ENCODE measurements at places on chromosomes 13 and 19.
A peak's percentile ranks its signal among the peaks of the same experiment; 100 is the strongest.

- no peak for DNase-seq
Observed at GRCh38 chr13:42119875-42120274, 71.4 kb downstream of the DGKH start.

DNA sequence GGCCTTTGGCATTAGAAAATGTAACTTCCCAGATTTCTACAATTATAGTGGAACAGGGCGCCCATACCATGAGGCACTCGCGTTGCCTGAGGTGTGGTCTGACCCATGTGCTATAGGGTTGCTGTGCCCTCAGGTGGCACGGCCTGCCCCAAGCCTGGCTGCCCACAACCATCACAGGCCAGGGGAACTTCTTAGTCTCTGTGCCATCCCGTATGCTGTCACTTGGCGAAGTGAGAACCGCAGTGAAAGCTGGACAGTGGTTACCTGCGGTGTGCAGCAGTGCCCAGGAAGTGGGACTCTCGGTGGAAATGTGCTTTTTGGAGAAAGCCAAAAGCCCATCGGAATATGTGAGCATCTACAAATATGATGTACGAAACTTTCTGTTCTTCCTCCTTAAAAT lies 88.2 kb upstream of the GPR183 start:
- DNase-seq = no peak

DNA sequence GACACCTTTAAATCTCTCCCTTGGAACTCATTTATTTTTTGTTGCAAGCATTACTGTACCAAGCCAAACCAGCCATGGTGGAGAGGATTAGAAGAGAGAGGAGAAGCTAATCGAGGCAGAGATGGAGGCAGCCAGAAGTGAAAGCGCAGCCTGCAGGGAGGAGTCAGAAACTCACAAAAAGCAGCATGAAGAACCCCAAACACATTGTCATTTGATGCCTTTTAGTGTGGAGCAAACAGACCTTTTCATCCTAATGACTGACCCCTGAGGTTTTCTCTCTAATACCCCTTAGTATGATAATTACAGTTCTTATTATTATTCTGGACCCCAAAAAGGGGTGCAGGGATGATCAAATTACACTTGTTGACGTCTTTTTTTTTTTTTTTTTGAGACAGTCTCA lies 62.5 kb downstream of the TNFRSF19 start:
- no peak for DNase-seq

DNA sequence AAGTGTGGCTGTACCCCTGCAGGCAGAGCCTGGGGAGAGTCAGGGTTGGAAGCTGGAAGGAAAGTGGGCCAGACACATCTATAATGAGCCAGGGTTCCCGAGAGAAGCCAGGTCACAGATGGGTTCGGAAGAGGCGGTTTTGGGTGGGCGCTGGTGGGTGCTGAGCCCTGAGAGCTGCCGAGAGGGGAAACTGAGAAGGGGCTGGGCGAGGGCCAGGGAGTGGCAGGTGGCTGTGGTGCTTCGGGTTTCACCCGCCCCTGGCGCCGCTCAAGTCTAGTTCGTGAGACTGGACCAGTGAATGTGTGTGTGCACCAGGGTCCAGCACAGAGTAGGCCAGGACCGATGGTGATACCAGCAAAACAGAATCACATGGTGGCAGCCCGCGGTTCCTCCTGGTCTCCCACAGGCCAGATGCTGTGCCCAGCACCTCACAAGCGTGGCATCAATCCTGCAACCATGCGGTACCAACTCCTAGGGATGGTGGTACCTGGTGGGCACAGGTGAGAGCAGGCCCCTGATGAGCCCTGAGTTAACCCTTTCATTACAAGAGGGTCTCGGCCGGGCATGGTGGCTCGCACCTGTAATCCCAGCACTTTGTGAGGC lies 1.8 kb upstream of the LRRC4B start:
- no peak for DNase-seq

DNA sequence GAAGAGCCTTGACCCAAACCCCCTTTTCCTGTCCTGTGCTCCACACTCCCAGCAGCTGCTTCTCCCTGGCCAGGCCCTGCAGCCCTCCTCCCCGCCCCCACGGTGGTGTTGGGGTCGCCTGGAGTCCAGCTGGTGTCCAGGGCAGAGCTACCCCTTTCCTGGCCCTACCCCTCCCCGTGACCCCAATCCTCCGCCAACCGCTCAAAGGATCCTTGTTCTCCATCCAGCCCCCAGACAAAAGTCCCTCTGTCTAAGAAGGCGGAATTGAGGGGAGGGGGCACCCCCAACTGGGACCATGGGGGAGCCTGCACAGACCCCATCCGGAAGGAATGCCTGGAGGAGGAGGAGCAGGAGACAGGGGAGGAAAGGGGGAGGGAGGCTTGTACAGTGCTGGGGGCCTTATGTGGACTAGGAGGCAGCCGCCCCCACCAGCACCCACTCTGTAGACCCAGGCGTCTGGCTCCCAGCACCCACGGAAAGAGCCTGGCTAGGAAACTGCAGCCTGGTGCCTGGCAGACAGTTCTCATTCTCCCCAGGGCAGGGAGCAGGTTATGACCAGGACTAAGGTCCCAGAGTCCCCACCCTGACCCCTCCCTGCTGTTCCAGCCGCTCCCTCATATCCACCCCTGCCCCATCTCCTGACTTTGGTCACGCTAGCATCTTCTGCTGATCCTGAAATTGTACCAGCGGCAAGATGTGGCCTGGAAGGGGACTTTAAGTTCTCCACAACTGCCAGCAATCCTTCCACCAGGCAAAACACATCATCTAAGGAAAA lies at the start of gene FXYD3:
TSS of gene FXYD3 (plus strand) at position 647 of the 775 bp plus-strand sequence. CDS start 3,554 bp downstream, outside the sequence.
- no peak for DNase-seq

- peak; percentile 14 for DNase-seq
Observed at GRCh38 chr13:26184791-26185250, 37.3 kb downstream of the RNF6 start.

Measured in NCI-H2171 (cell line).